ENCODE measurements at places on chromosomes 3 and 15.

- DNase-seq, result no peak
These were observed 5.5 kb downstream of the DIS3L start for GRCh38 chr15:66298803-66299251.

- DNase-seq, result no peak
These were observed 258.3 kb downstream of the IL5RA start for GRCh38 chr3:2851835-2852234.

GRCh38 chr15:74234598-74234875 is 1.6 kb upstream of the CCDC33 start:
- DNase-seq, result no peak

DNA sequence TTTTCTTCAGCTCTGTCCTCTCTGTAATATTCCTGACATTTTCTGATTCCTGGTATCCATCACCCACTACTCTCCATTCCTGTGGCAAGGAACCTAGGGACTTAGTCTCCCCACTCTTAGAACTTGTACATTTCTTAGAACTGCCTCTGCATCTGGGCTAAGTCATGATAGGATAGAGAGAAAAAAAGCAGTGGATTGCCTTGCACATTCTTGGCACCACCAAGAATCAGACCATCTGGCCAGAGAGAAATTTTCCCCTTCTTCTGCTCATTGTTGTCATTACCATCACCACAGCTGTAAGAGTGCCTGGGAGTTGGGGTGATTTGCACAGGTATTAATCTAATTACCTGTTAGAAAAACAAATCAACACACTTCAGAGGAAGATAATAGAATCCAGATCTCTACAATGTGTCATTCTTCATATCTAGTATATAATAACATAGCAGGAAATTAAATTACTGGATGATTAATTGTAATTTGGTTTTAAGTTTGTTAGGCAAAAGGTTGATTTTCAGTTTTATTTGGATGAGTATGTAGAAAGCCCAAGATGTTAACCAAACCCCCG is 264.8 kb upstream of the ZPLD1 start:
- DNase-seq, result no peak

DNA sequence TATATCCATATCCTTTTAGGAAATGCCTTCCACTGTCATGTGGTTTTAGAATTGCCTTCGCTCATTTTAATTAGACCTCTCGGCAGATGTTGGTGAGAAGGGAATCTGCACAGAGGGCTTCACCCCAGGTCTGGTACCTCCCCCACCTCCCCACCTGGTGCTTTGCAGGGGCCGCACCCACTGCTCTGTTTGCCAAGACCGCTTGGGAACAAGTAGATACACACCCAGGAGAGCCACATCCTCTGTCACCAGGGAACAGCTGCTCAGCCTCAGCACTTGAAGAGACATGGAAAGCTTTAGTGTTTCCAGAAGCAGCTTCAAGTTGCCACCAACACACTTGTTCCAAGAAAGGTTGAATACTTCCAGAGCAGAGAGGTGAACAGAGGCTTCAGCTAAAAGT is 21.8 kb downstream of the LRRC31 start:
- no peak for DNase-seq

DNA sequence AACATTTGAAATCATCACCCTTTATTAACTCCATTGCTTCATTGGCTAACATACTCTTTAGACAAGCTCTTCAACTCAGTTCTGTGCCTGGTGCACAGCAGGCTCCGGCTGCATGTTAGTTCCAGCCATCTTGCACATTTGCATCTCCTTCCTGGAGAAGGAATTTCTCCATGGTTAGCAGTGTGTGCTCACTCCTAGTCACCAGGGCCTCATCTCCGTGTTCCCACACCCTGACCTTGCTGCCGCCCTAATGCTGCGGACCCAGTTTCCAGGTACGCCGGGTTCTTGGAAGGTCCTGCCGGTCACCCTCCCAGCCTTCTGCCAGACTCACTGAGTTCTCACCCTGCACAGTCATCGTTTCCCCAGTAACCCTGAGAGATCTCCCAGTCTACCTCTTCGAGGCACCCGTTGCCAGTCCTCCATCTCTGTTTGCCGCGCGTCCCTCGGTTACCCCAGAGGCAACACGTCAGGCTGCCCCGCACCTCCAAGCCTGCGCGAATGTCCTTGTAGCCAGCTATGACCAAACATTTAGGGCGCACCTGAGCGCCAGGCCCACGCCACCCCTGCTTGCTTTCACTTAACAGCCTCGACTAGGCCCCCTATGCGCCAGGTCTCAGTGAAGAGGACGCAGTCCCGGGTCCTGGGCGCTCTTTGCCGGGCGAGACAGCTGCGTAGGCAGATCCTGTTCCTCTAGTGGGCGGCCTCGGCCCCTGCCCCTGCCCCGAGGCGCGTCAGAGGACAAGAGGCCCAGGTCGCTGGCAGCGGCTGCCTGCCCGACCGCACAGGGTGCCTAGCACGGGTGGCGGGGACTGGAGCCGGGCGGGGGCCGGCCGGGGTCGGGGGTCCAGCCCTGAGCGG is 747 bp upstream of the ZNF592 start:
- DNase-seq, result peak; percentile 75

- no peak for DNase-seq
These were observed 773 bp upstream of the DISP2 start for GRCh38 chr15:40357246-40357645.

DNA sequence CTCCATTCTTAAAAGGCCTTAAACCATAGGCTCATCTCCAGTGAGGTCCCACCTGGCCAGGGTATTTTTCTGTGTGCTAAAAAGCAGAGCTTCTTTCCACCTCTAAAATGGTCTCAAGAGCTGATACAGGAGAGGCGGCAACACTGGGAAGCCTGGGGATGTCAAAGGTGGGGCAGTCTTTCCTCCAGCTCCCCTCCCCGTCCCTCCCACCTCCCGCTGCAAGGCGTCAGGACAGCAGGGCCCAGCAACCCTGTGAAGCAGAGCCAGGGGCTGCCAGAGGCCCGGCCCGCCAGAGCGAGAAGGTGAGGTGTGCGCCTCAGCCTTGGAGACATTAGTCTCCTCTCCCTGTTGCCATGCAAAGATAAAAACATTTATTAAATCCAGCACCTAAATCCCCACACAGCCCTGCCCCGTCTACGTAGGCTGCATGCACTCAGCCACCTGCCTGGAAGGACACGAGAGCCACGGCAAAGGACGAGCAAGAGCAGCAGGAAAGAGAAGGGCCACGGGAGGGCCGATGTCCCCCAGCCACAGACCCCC is 75.6 kb downstream of the FAM174B start:
- no peak for DNase-seq

DNA sequence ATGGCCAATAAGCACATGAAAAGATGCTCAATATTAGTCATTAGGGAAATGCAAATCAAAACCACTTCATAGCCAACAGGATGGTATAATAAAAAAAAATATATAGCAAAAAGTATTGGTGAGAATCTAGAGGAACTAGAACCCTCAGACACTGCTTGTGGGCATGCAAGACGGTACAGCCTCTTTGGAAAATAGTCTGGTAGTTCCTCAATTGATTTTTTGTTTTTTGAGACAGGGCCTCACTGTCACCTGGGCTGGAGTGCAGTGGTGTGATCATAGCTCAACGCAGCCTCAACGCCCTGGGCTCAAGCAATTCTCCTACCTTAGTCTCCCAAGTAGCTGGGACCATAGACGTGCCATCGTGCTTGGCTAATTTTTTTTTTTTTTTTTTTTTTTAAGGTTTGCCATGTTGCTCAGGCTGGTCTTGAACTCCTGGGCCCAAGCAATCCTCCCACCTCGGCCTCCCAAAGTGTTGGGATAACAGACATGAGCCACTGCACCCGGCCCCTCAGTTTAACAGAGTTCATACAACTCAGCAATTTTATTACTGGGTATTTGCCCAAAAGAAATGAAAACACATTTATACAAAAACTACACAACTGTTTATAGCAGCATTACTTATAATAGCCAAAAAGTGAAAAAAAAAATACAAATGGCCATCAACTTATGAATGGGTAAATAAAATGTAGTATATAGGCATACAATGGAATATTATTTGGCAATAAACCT is 5.1 kb downstream of the PRC1 start:
- DNase-seq, result no peak

DNA sequence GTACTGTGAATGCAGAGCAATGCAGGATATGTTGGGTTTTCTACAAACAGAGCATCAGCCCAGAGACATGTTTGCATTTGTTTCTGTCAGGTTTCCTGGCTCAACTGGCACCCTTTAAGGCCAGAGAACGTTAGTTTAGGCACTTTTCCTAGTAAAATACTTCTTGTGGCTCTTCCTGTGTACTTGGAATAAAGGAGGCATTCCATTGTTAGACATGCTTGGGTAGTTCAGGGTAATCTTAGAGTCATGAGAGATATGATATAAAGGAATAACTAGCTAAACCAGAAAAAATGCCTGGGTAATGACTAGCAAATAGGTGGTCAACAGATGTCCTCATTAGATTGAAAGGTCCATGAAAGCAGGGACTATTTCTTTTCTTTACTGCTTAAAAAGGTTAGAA is 60.4 kb upstream of the RBM5 start:
- DNase-seq, result no peak

DNA sequence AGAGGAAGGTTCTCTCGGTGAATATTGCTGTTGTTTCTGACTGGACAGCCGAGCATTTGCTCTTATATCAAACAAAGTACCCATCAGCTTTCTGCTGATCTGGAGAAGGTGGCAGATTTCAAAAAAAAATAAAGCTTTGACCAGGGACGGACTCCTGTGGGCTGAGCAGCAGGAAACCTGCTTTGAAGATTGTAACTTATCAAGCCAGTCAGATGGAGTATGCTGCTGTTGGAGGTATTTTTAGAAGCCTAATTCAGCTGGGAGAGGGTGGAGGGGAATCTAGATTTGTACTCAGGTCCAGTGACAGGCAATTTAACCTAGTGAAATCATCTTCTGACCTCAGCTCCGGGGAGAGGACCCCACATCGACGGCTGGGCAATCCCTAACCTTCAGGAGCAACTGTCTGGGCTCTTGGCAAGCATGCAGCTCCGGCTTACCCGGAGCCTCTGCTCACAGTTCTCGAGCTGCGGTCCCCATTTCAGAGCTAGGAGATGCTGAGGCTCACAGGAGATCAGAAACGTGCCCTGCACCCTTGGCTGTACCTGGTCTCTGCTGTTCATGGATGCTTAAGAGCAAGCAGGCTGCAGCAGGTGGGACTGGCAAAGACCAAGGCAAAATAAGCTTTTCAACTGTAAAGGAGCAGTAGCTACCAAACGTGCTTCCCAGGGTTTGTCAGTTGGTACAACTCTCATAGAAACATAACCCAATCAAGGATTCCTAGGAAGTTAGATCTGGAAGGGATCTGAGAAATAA is 89.3 kb upstream of the ST8SIA2 start:
- no peak for DNase-seq

GRCh38 chr15:99635794-99636193 is 70.0 kb downstream of the MEF2A start:
- no peak for DNase-seq

GRCh38 chr3:188701485-188701969 is 470.2 kb upstream of the TPRG1 start:
- no peak for DNase-seq

- DNase-seq, result no peak
These were observed 162.9 kb upstream of the STT3B start for GRCh38 chr3:31369637-31370379.

DNA sequence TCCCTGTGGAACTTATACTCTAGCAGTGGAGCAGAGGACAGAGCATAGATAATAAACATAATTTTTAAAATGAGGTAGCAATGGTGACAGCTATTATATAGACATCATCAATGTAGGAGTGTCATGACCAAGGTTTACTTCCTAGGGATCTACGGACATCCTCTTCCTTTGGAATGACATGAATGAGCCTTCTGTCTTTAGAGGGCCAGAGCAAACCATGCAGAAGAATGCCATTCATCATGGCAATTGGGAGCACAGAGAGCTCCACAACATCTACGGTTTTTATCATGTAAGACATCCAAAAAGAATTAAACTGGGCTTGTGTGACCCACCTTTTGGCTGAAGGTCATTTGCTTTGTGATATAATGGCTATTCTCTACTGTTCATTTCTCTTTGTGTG is 30.1 kb upstream of the CAPN3 start:
- DNase-seq, result no peak

GRCh38 chr3:126084768-126085180 is 850 bp upstream of the SLC41A3 start:
- no peak for DNase-seq

DNA sequence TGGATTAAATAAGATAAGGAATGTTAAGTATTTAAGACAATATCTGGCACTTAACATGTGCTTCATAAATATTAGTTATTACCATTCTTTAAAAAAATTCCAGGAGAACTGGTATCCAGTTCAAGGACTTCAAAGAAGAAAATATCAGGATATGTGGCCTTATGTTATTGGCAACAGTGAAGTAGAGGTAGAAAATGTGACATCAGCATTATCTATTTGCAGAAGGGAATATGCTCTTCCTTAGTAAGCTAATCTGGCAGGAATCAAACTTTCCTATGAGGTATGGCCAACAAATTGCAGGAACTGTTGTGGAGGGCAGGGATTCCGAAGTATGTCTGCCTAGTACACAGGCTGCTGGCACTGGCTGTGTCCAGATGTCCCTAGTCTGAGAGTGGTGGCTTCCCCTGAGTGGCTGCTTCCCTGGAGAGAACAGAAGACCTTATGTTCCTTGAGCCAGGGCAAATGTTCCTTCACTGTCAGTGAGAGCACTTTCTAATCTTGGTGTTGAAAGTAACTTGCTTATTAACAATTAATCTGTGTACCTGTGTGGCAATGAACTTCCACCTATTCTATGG is 351.7 kb upstream of the THRB start:
- no peak for DNase-seq

GRCh38 chr15:101188637-101189408 is 63.0 kb downstream of the CHSY1 start:
- DNase-seq, result no peak

GRCh38 chr3:197006446-197006845 is 23.2 kb downstream of the MELTF start:
- DNase-seq, result no peak

- DNase-seq, result no peak
These were observed 289.2 kb upstream of the CHRM5 start for GRCh38 chr15:33679061-33679460.

DNA sequence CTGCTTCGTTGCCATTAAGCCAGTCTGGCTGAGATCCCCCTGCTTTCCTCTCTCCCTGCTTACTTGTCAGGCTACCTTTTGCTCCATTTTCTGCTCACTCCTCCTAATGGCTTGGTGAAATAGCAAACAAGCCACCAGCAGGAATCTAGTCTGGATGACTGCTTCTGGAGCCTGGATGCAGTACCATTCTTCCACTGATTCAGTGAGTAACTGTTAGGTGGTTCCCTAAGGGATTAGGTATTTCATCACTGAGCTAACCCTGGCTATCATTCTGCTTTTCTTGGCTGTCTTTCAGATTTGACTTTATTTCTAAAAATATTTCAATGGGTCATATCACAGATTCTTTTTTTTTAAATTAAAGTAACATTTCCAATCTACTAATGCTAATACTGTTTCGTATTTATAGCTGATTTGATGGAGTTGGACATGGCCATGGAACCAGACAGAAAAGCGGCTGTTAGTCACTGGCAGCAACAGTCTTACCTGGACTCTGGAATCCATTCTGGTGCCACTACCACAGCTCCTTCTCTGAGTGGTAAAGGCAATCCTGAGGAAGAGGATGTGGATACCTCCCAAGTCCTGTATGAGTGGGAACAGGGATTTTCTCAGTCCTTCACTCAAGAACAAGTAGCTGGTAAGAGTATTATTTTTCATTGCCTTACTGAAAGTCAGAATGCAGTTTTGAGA is 25.0 kb downstream of the CTNNB1 start:
- no peak for DNase-seq

GRCh38 chr15:70853973-70854665 is at the start of gene LARP6:
LARP6 (minus strand) TSS chr15:70854157; CDS start chr15:70854088, 69 bp downstream.
- peak; percentile 31 for DNase-seq
